ENCODE measurements at places on chromosomes 3 and 15.

GRCh38 chr3:187139126-187139894 lies at the start of gene RPL39L:
RPL39L (minus strand) TSS chr3:187139496; CDS start chr3:187121300, 18,196 bp downstream.
- DNase-seq = no peak

DNA sequence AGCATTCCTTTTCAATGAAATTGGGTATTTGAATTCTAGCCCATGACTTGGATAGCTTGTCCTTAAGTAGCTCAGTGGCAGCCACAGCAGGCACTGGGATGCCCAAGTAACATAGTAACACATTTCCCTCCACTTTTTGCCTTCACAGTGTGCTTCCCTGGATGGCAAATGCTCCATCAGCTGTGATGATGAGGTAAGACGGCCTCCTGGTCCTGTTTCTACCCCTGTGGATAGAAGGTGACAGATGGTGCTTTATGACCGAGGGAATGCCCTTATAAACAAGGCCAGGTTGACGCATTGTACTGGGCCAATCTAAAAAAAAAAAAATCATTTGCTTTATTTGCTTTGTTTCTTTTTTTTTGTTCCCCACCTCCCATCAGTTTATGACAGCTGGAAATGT lies 41.8 kb upstream of the LRTM1 start:
- DNase-seq = no peak

- no peak for DNase-seq
These were observed 52.3 kb downstream of the PTPRG start for GRCh38 chr3:61613666-61614065.

DNA sequence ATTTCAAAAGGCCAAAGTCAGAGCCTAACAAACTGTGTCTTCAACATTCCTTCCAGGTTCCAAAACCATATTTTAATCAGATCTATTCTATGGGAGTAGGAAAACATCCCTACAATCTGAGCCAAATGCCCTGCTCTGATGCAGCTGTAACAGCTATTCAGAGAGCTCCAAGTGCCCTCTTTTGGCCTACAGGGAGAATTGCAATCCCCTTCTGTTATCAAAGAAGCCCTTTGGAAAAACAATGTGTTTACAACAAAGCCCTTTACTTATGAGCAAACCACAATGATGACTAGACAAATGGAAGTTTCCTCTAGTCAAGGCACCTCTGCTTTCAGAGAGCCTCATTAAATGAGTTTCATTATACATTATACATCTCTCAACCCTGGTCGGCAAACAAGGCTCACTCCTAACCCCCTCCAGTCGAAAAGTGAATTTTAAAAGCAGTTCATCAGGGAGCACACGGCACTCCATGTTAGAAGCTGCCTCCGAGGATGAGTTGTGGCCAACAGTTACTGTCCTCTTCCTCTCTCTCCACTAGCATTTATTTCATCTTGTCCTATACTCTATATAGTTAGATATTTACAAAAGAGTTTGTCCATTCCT lies 42.6 kb upstream of the TMCO5A start:
- DNase-seq = peak; percentile 48

DNA sequence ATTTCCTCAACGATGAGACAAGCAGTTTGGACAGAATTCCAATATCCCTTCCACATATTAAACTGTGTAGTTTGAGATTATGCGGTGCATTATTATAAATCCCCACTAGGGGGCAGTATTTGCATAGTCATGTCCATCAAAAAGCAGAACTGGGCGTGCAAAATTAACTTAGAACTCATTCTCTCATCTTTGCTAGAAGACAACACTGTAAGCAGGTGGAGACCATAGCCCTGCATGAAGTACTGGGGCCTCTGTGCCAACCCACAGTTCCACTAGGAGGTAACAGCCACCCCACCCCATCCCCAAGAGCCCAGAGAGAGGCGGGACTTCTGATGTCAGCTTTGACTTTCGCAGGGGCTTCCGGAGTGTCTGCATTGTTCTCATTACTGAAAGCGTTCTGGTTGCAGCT lies 106.6 kb upstream of the TMC3 start:
- DNase-seq = peak; percentile 32

GRCh38 chr3:72957297-72957696 lies 39.3 kb upstream of the PPP4R2 start:
- DNase-seq = no peak

- no peak for DNase-seq
These were observed 258.8 kb downstream of the IL5RA start for GRCh38 chr3:2851361-2851760.

GRCh38 chr3:145145461-145145860 lies 1015.5 kb downstream of the PLOD2 start:
- peak; percentile 83 for DNase-seq

- DNase-seq = no peak
These were observed 1.3 kb downstream of the FAM43A start for GRCh38 chr3:194686816-194687637.

- no peak for DNase-seq
These were observed 40.4 kb downstream of the DNAJB8 start for GRCh38 chr3:128426128-128426921.

DNA sequence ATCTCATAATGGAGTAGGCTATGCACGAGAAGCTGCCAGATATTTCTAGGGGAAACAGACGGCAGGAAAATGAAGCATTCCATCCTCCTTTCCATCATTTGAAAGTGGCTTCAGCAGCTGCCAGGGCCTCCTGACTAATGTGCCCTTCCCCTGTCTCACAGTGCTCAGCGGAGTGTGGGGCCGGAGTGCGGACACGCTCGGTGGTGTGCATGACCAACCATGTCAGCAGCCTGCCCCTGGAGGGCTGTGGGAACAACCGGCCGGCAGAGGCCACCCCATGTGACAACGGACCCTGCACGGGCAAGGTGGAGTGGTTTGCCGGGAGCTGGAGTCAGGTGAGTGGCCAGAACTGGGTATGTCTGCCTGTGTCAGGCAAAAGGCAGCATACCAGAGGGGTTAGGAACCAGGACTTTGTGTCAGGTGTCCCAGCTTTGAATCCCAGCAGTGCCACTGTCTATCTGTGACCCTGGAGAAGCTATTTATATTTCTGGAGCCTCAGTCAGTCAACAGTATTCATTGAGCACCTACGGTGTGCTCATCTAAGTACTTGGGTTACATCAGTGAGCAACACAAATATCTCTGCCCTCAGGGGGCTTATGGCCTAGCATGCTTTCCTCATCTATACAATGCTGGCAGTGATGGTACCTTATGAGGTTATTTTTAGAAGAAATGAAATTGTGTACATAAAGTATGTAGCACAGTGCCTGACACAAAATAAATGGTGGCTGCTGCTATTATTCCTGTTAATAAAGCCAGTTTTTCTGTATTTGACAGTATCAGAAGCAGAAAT lies 52.4 kb upstream of the NR2E3 start:
- DNase-seq = no peak

DNA sequence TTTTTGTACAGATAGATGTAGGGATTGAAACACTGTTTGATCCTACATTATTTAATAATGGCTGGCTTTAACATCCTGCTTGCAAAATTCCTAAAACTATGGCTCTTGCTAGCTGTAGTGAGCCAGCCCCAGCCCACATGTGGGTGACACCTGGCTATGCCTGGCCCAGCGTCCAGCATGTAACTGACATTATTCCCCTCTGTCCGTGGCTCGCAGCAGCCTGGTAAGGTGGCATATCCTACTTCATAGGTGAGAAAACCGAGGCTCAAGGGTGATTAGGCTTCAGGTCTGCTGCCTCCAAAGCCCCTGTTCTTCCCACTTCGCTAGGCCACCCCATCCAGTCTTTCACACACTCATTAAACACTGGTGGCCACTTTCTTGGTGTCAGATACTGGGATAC lies 1.6 kb downstream of the CALML4 start:
- DNase-seq = no peak
